Fibroblast of upper back skin (primary cell): ENCODE measurements at places on chromosomes 16 and 17.

- DNase-seq: peak; percentile 39
Measured at GRCh38 chr17:5000237-5000639, 2.5 kb downstream of the KIF1C start.

DNA sequence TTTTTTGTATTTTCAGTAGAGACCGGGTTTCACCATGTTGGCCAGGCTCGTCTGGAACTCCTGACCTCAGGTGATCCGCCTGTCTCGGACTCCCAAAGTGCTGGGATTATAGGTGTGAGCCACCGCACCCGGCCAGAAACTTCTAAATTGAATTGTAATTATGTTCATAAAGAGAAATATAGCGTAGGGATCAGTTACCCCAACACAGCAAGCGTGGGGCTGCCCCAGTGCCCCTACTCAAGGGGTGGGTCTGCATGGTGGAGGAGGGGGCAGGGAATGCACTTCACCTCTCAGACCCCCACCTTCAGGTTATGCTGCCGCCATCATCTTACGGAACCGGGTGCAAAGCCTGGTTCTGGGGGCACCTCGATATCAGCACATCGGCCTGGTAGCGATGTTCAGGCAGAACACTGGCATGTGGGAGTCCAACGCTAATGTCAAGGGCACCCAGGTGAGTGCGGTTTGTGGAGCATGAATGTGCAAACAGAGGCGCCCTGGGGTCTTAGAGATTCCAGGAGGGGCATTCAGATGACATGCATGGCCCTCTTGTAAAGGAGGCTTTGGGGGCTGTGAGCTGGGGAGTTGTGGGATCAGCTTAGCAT is 18.0 kb downstream of the ITGAM start:
- no peak for DNase-seq

DNA sequence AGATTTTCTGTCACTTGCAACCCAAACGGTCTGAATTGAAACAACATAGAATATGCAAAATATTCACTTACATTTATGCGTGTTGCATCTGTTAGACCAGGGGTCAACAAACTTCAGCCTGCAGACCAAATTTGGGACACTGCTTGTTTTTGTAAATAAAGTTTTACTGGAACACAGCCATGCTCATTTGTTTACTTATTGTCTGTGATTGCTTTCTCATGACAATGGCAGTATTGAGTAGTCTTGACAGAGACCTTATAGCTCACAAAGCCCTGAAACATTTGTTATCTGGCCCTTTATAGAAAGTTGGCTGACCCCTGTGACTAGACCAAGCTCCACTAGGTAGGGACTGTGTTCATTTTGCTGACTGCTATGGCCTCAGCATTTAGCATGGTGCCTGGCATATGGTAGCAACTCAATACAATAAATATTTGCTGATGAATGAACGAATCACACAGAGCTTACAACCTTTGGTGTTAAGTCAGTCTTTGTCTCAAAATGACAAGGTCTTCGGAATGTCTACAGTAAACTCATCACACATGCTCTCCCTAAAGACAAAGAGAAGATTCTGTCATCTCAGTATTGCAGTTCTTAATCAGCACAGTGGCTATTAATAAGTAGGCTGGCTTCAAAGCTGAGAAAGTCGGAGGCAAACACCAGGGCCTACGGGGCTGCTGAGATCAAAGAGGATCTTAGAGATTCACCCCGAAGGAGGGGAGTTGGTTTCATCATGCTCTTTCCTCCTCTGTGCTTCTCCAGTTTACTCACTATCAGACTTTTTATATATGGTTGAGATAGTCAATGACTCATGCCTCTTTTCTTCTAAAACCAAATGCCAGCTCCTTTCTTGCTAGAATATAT is 95.2 kb upstream of the AXIN2 start:
- DNase-seq: peak; percentile 24

DNA sequence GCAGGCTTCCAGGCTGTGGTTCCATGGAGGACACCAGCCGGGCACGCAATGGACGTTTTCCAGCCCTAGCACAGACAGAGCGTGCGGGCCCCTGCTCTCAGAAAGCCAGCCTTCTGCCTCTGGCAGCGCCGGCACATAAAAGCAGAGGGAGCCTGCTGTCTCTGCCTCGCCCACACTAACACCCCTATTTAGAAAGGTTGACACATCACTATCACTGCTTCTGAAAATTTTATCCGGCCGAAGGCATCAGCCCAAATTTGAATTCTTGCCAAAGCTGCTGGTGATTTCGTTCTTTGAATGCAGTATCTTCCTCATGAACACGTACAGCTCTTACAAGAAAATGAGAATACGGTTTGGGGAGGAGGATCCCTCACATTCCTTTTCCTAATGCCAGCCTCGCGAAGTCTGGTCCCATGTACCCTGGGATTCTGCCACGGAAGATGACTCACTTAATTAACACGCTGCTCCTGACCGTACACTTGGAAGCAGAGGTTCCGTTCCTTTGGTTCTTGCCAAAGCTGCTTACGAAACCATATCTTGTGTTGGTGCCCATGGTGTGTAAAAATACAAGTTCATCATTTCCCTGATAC is 1.3 kb upstream of the RAB11FIP3 start:
- DNase-seq: peak; percentile 93

DNA sequence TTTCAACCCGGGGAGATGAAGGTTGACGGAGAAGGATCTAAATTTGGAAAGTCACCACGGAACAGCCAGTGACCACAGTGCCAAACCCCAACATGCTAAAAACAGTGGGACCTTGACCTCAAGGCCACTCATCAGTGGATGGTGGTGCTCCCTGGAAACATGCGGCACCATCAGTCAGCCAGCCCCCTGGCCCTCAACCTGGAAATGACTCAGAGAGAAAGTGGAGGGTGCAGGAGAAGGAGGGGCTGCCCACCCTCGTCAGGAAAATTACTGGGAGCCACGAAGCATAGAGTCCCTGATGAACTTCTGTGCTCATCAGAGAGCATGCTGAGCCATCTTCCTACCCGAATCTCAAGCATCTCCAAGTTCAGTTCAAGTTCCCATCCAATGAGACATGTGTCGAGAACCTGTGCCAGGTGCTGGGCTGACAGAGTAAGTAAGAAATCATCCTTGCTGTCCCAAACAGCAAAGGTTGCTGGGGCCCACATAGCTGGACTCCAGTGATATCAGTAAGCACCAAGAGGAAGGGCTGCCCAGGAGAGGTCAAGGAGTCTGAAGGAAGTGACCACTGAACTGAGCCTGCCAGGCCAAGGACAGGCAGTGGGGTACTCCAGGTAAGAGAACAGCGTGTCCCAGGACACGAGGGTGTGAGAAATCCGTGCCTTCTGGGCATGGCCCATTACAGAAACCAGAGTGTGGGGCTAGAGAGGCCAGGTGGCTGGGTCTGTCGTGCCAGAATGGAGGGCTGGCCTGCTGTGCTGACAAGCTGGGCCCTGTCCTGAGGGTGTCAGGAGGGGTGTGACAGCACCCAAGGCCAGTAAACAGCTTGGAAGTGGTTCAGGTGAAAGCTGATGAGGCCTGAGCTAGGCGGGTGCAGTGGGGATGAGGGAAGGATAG is 5.2 kb downstream of the PECAM1 start:
- DNase-seq: peak; percentile 84

GRCh38 chr17:74635418-74635817 is 11.9 kb upstream of the CD300E start:
- no peak for DNase-seq

GRCh38 chr16:11260596-11260966 is 4.6 kb upstream of the SOCS1 start:
- no peak for DNase-seq

GRCh38 chr17:71067669-71068407 is 898.5 kb downstream of the KCNJ2 start:
- DNase-seq: no peak

DNA sequence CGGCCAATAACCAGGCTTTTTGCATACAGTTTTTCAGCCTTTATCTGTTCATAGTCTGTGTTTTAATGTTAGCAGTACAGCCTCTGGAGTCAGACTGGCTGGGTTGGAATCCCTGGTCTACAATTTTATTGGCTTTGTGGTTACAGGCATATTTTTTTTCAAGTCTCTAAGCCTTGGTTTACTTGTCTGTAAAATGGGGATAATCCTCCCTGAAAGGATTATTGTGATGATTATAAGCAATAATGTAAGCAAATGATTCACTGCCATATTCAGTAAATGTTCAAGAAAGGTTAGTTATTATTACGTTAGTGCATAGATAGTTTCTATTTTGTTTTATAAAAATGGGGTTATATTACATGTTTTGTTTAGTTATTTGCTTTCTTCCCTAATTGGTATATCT is 15.7 kb downstream of the COX10 start:
- DNase-seq: no peak

DNA sequence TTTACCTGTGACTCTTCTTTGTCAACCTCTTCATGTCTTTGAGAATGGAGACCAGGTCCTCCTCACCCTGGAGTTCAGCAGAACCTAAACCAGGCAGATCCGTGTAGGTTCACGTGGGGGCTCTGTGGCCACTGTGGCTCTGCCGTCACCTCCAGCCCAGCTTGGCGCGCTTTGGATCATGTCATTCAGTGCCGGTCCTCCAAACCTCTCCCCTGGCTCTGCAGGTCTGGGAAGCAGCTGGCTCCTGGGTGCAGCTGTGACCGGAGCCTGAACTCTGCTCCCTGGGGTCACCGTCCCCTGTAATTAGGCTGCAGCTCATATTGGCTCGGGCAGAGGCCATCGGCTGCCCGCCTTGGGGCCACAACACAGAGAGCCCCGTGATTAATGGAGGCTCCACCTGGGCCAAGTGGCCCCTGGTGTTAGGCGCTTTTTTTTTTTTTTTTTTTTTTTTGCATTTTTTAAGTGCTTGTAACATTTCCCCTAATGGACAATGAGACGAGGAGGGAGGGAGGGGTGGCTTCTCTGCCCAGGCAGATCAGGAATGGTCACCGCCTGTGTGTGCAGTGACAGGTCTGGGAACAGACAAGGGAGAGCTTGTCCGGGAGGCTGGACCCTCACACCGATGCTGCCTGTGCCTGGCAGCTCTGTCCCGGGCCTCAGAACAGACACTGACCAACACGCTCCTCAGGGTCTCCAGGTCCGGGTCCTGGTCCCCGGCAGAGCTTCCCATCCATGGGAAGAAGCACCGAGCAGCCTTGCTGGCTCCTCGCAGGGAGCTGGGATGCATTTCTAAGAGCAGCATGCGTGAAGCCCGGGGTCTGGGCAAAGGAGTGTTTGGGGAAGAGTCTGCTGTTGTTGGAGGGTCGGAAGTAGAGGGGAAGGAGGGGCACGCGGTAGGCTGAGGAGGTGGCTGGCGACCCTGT is 247.9 kb downstream of the SEC14L1 start:
- DNase-seq: no peak

DNA sequence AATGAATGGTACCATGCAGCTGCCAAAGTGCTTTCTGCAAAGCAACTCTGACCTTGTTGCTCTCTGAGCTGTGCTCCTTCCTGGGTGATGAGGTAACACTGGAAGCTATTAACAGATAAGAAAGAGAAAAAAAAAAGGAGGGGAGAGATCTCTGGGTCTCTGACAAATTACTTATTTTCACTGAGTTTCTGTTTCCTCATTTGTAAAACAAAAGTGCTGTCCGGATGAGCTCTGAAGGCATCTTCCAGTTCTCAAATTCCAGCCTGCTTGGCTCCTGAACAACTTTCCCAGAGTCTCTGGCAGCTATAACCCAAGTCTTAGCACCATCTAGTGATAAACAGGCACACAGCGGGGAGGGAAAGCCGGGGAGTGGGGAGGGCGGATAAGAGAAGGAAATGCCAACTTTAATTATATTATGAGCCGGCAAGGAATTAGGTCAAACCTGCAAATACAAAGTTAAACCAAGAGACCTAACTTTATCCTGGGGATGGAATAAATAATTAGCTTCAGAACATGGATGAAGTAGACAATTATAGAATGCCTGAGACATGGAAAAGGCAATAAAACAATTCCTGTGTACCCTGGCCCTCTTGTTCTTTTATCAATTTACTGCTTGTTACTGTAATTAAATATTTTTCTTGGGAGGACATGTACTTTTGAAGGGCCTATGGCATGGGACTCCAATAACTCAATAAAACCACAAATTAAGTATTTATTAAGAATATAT is 61.3 kb upstream of the KIFC3 start:
- peak; percentile 78 for DNase-seq

DNA sequence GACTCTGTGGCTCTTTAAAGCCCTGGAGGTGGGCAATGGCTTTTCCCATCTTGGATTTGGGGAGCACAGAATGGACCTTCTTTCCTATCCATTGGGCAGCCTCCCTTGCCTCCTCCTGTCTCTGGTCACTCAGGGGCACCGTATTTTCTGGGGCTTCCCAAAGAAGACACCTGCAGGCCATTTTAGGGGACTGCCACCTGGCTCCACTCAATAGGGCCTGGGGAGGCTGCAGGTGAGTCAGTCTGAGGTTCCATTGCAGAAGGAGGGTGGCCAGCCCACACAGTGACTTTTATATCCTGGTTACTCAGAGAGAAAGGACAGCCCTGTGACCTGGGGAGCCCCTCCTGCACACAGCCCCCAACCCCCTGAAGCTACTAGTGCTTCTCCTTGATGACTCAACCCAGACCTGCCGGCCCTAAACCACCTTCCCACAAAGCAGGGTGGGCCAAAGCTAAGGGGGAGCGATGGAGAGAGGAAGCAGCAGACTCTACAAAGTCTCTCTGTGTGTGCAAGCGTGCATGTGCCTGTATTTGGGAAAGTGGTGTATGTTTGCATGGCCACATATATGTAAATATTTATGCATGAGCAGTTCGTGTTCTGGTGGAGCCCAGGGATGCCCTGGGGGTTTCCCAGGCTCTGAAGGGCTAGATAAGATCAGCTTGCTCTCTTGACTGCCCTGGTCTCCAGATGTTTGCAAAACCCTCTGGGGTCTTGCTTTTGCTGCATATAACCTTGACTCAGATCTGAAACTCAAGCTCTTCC is 5.0 kb downstream of the CX3CL1 start:
- DNase-seq: no peak

DNA sequence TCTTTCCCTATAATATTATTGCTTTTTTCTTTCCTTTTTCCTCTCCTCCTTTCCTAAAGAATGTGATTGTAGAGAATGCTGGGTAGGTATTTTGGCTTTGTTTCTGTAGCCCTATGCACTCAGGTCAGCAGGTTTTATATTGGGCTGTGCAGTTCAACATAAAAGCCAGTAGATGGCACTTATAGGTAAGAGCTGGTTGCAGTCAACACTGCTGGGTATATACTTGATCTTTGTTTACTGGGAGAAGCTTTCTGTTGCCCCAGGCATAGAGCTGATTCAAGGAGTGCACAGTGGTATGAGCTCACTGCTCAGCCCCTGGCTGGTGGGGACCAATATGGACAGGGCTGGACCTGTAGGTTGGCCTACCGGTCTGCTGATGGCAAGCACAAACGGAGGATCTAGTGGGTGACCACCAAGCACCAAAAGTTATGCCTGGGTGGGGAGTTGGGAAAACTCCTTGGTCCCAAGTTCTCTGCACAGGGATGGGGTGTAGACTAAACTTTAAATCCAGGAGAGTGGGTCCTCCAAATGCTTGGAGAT is 378.9 kb downstream of the PMP22 start:
- DNase-seq: peak; percentile 3

- no peak for DNase-seq
Measured at GRCh38 chr17:28549236-28550132, 2.9 kb downstream of the UNC119 start.

- DNase-seq: peak; percentile 81
Measured at GRCh38 chr17:78324391-78325075, 35.3 kb downstream of the SOCS3 start.
